ENCODE measurements at places on chromosomes 13 and 19.

- peak; percentile 8 for DNase-seq
Observed at GRCh38 chr13:106432636-106433035, 102.8 kb downstream of the EFNB2 start.

DNA sequence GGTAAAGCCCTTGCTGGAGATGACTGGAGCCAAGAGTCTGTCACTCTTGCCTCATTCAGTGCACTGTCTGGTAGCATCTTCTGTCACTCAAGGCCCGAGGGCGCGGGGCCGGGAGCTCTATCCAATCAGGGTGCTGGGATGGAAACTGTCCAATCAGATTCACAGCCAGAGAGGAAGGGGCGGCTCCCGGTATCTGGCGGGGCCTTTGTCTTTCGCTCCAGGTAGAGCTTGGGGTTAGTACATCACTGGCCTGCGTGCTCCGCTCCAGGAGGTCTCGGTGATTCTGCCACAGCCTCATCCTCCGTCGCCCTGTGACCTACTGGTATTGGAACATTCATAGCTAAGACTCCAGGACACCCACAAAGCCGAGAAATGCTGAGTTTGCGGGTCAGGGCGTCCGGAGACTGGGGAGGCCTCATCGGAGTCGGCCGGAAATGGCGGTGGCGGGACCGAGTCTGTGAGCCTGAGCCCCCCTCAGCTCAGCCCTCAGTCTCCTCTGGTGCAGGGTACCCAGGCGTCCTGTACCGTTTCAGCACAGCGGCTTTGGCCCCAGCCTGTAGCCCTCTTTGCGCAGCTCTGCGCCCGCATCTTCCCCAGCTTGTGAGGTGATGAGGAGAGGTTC lies 20.6 kb upstream of the ZNF430 start:
- no peak for DNase-seq

GRCh38 chr13:76668141-76668540 lies 218.1 kb downstream of the KCTD12 start:
- DNase-seq = no peak

DNA sequence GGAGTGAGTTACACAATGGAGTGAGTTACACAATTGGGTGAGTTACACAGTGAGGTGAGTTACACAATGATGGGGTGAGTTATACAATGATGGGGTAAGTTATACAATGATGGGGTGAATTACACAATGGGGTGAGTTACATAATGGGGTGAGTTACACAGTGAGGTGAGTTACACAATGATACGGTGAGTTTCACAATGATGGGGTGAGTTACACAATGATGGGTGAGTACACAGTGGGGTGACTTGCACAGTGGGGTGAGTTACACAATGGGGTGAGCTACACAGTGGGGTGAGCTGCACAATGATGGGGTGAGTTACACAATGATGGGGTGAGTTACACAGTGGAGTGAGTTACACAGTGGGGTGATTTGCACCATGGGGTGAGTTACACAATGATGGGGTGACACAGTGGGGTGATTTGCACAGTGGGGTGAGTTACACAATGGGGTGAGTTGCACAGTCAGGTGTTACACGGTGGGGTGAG lies 52.5 kb upstream of the GAS6 start:
- DNase-seq = no peak

GRCh38 chr19:38543807-38544568 lies 73.8 kb downstream of the MAP4K1 start:
- DNase-seq = peak; percentile 96

Measured in A549 (cell line).